ENCODE measurements at places on chromosomes 2 and 18. TPM values are rescaled to one million over a fixed set of nuclear protein-coding genes. Genes with fewer than 3 reads are reported as not detected.

Gene REG1B
- 1.7 TPM for polyA plus RNA-seq

DNA sequence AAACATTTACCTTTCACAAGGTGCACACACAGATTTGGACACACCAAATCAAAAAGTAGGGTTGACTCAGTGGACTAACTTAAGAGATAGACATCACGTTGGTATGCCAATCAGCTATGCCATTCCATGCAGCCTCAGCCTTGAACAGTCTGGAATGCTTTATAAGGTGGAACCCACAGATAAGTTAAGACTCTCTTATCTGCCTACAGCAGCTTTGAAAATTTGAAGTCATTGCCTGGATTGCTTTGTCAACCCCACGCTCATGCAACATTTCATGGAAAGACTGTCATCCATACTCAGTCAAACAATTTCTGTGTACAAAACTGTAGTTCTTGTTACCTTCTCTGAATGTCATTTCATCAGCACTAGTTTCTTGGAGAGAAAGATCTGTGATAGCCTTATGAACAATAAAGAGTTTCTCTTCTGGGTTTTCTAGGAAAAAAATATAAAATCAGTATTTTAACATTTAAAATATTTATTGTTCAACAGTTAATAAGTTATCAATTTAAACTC lies 1.2 kb downstream of the ERMN start:
- no peak for DNase-seq

Gene ODC1
- polyA plus RNA-seq, result 36.2 TPM

Gene IL1F10
- not detected for polyA plus RNA-seq

Gene LDAH
- polyA plus RNA-seq, result 5.3 TPM
